T-helper 17 cell (primary cell): ENCODE measurements at places on chromosomes 7 and 10. TPM values are rescaled to one million over a fixed set of nuclear protein-coding genes. Genes with fewer than 3 reads are reported as not detected.

DNA sequence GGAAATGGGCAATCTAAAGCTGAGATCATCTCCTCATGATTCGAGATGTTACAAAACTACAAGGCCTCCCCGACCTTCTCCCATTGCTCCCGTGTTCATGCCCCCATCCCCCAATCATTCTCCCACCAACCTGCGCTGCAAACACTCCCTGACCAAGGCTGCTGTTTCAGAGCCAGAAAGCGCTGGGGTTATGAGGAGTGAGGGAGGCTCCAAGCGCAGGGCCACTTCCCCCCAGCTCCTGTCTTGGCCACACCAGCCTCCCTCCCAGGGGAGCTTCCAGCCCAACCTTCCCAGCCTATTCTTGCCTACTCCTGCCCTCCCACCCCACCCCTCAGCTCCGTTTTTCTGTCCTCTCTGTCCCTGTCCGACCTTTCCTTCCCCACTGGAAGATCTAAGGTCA lies 14.7 kb upstream of the NODAL start:
- DNase-seq, result no peak

GRCh38 chr7:371779-372545 lies 82.0 kb downstream of the FOXL3 start:
- DNase-seq, result no peak

DNA sequence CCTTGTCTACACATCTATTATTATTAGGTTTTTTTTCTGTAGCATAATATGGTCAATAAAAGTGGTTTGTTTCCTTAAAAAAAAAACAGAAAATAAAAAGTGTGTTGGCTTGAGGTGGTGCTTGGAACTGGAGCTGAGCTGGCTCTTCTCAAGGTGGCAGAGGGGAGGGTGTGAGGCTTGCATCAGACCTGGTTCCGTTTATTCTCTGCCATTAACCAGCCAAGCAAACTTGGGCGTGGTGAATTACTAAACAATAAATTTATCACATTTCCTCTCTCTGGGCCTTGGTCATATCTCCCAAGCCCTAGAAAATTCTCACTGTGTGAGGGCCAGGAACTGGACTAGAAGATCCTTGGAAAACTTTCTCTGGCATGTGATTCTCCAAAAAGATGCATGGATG lies 427.5 kb upstream of the MKI67 start:
- DNase-seq, result no peak

DNA sequence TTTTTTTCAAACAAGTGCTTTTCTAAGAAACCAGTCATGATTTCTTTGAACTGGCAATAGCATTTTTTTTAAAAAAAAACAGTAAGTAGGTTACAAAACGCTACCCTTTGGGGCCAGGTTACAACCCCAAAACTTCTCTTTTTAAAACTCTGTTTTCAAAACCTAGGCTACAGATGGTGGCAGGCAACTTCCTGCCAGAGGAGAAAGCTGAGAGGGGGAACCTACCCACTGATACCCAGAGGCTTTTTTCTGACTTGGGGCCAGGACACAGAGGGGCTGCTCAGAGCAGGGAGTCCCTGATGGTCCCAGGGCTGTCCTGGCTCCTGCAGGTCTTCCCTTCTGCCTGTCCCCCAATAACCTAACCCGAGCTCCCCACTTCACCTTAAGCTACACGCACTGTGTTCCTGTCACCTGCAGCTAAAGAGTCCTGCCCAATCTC lies 6.9 kb downstream of the STN1 start:
- DNase-seq, result peak; percentile 34

DNA sequence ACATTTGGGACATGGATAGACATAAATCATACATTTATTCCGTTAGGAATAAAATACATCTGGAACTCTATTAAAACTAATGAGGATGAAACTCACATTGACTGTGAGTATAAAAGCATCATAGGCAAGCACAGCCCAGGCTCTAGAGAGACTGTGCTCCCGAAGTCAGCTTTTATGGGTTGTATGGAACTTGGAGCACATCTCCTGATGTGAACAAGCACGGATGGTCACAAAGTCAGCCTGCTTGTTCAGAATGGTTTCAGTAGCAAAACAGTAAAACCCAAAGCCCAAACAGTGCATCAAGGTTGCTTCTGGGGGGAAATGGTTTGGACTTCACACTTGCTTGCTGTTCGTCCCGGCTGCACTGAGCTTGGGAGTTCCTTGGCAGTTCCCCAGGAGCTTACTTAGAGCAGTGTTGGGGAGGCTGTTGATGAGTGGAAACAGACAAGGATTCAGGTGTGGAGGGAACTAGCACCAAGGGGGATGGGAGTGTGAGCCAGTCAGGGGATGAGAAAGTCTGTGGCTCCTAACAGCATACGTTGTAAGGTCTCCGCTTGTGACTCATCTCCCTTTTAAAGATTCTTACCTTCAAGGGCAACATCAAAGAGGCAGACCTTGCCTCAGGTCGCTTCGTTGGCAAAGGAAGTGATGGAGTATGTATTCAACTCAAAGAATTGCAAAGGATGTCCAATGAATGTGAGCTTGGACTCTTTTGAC lies 19.7 kb upstream of the ITGA8 start:
- no peak for DNase-seq

GRCh38 chr10:119237722-119238436 lies 30.5 kb downstream of the GRK5 start:
- no peak for DNase-seq

- no peak for DNase-seq
These were observed 21.5 kb upstream of the PPP3CB start for GRCh38 chr10:73517166-73517888.

DNA sequence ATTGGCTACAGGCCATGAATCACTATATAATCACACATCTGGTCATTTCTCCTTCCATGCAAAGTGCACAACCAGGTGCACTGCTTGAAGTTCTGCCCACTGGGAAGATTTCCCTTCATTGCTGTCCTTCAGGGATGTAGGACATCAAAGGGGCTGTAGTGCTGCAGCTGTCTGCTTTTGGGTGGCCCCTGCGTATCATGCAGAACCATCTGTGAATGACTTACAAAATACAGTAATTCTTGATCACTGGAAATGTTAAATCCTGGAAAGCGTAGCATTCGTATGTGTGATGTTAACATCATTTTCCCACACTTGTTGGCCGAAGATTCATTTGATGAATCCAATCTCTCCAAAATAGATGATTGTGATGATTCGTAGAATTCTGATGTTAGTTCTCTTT lies 22.4 kb downstream of the AKR1C3 start:
- DNase-seq, result no peak

GRCh38 chr10:132616170-132616995 lies 78.8 kb downstream of the INPP5A start:
- peak; percentile 29 for DNase-seq

DNA sequence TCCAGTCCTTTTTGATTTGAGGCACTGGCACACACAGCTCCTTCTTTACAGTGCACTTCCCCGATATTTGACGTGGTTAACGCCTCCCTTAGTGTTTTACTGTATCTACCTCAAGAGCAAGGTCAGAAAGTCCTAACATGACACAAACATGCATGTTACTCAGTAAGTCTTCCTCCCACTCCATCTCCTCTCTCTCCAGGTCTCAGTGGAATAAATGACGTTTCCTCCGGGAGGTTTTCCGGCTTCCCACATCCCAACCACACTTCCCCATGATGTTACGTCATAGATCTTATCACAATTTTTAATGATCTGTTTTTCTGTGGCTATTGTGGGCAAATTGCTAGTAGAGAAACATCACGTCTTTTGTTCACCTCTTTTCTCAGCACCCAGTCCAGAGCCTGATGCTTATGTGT lies 165.7 kb downstream of the PTPN20 start:
- no peak for DNase-seq

GRCh38 chr7:21086688-21087087 lies 300.0 kb upstream of the SP8 start:
- DNase-seq, result no peak

- DNase-seq, result no peak
These were observed 265.4 kb downstream of the CREB5 start for GRCh38 chr7:28677668-28678067.

- DNase-seq, result no peak
These were observed 1214.1 kb downstream of the SORCS1 start for GRCh38 chr10:105950410-105950809.

- no peak for DNase-seq
These were observed 173.8 kb upstream of the PLXNA4 start for GRCh38 chr7:132750096-132750495.

DNA sequence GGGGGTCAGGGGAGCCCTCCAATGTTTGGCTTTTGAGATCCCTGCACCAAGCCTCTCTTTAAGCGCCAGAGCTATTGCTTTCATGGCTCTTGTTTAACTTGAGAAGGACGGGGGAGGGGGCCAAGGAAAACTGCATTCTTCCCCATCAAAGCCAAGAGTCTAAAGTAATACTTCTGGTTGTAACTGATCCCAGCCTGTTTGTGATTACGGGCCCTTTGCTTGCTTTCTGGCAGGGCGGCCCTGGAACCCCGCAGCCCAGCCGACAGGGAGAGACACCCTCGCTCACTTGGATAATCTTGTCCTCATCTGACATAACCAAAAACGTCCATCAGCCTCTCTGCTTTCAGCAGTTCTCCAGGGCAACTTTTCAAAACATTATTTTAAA lies 154.7 kb downstream of the NEURL1 start:
- no peak for DNase-seq

DNA sequence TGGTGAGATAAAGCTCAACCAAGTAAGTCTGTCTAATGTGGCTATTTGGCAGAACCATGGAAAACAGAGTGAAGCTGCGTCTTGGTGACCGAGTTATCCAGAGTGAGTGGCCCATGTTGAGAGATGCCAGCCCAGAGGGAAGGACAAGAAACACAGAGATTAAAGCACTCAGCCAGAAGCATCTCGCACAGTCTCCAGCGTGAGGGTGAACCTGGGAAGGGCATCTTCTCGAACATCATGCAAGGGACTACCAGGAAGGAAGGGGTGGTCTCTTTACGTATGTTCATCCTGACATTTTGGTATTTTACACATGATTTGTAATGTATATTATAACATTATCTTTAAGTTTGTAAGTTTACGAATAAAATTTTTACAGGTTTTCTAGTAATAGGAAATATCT lies 146.4 kb downstream of the TCERG1L start:
- no peak for DNase-seq

CFAP70 gene
- total RNA-seq, result 2.4 TPM

MRC1 gene
- total RNA-seq, result 0.07 TPM

ANKRD22 gene
- not detected for total RNA-seq

AGR2 gene
- not detected for total RNA-seq

PRPS1L1 gene
- total RNA-seq, result not detected

NXPH1 gene
- not detected for total RNA-seq

SPACDR gene
- 1.4 TPM for total RNA-seq

ANKRD30A gene
- not detected for total RNA-seq

OR2A1 gene
- total RNA-seq, result not detected

CDK14 gene
- total RNA-seq, result 1.7 TPM

ASB10 gene
- total RNA-seq, result not detected

CACNB2 gene
- total RNA-seq, result not detected

TRIM50 gene
- total RNA-seq, result not detected
